ENCODE measurements at places on chromosomes 5 and 9. TPM values are rescaled to one million over a fixed set of nuclear protein-coding genes. Genes with fewer than 3 reads are reported as not detected.
A peak's percentile ranks its signal among the peaks of the same experiment; 100 is the strongest.

- no peaks in the 10 kb centered on the region for H3K36me3 ChIP-seq
- no peak overlapping the region for H3K4me3 ChIP-seq
- H3K27ac ChIP-seq, result no peak overlapping the region
- no peaks in the 10 kb centered on the region for H3K4me1 ChIP-seq
These were observed 83.5 kb upstream of the RIOK2 start for GRCh38 chr5:97266576-97266975.

DNA sequence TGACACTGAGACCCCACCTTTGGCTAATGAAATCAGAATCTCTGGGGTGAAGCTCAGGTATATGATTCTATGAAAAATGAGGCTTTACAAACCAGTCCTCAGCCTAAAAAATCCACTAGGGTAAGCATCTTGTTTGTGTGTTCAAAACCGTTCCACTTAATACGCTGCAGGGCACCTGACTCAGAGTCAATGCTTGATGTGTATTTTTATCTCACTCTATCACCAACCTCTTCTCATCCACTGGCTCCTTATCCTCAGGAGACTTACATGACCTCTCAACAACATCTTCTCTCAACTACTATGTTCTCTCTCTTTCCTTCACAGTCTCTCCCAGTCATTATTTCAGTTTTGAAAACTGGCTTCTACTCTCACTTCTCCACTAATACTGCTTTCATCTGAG, 153.3 kb upstream of the KCNN2 start:
- DNase-seq, result no peak
- H3K36me3 ChIP-seq, result no peaks in the 10 kb centered on the region
- H3K4me3 ChIP-seq, result no peak overlapping the region
- H3K27me3 ChIP-seq, result no peaks in the 10 kb centered on the region

GRCh38 chr5:16866795-16867576, 69.1 kb downstream of the MYO10 start:
- H3K27ac ChIP-seq, result no peak overlapping the region
- H3K4me1 ChIP-seq, result peaks cover 45% of the 10 kb centered on the region
- no peaks in the 10 kb centered on the region for H3K27me3 ChIP-seq
- no peak overlapping the region for H3K4me3 ChIP-seq
- peaks cover 3% of the 10 kb centered on the region for H3K36me3 ChIP-seq

DNA sequence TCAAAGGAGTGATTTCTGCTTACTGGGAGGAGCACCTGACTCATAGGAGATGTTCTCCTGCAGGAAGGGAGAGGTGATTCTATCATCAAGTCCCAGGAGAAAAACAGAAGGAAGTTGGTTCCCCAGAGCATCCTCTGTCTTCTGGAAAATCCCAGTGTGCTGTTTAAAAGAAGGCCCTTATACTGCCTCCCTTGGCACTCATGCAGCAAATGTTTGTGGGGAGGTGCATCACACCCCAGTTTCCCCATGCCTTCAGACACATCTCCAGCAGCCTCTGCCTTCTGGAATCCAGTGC, 63.1 kb downstream of the PPARGC1B start:
- no peaks in the 10 kb centered on the region for H3K4me1 ChIP-seq
- H3K27me3 ChIP-seq, result no peaks in the 10 kb centered on the region
- H3K4me3 ChIP-seq, result no peak overlapping the region
- no peaks in the 10 kb centered on the region for H3K36me3 ChIP-seq
- no peak for DNase-seq
- no peak overlapping the region for H3K27ac ChIP-seq

GRCh38 chr9:104850786-104851545, 77.0 kb downstream of the ABCA1 start:
- H3K27me3 ChIP-seq, result no peaks in the 10 kb centered on the region
- peak overlapping the region; percentile 19 for H3K27ac ChIP-seq
- peaks cover 23% of the 10 kb centered on the region for H3K4me1 ChIP-seq
- DNase-seq, result no peak
- H3K4me3 ChIP-seq, result no peak overlapping the region

DNA sequence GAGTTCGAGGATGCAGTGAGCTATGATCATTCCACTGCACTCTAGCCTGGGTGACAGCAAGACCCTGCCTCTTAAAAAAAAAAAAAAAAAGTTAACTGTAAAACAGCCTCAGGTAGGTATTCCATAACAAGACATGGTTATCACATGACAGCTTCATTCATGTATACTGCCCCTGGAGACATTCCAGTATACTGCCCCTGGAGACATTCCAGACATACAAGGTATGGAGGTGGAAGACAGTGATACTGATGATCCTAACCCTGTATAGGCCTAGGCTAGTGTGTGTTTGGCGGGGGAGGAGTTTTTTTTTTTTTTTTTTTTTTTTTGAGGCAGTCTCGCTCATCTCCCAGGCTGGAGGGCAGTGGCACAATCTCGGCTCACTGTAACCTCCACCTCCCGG, 105.5 kb downstream of the RICTOR start:
- no peak overlapping the region for H3K4me3 ChIP-seq
- H3K4me1 ChIP-seq, result no peaks in the 10 kb centered on the region

DNA sequence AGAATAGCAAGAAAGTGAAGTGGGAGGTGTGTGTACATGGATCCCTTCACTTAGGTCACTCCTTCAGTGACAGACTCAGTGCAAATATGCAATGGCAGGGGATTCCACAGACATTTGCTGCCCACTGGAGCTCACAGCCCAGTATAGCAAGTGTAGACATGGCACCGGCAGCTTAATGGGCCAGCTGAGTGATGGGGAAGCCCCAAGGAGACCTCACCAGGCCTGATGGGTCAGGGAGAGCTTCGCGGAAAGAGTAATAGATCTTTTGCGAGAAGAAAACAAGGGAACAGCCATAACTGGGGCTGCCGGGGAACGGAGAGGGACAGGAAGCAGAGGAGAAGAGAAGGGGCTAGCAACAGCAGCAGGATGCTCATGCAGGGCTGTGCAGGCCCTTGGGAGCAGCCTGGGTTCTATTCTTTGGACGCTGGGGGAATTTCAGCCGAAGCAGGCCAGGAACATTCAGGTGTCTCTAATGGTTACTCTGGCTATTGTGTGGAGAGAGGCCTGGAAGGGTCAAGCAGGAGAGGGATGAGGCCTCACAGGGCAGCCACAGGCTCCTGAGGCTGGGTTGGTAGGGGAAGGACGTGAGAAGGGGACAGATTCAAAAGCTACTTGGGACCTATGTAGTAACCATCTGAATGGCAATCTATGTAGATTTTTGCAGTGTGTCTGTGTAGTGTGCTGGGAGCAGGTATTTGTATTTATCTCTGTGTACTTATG, 27.0 kb downstream of the TCF7 start:
- H3K27ac ChIP-seq, result no peak overlapping the region
- peak; percentile 13 for DNase-seq
- peaks cover 24% of the 10 kb centered on the region for H3K4me1 ChIP-seq
- H3K4me3 ChIP-seq, result no peak overlapping the region
- H3K27me3 ChIP-seq, result no peaks in the 10 kb centered on the region
- peaks cover 60% of the 10 kb centered on the region for H3K36me3 ChIP-seq

- no peaks in the 10 kb centered on the region for H3K4me1 ChIP-seq
- no peaks in the 10 kb centered on the region for H3K36me3 ChIP-seq
- no peaks in the 10 kb centered on the region for H3K27me3 ChIP-seq
- no peak overlapping the region for H3K4me3 ChIP-seq
- no peak overlapping the region for H3K27ac ChIP-seq
- DNase-seq, result no peak
These were observed 309.8 kb downstream of the IRX2 start for GRCh38 chr5:2441495-2442180.

DNA sequence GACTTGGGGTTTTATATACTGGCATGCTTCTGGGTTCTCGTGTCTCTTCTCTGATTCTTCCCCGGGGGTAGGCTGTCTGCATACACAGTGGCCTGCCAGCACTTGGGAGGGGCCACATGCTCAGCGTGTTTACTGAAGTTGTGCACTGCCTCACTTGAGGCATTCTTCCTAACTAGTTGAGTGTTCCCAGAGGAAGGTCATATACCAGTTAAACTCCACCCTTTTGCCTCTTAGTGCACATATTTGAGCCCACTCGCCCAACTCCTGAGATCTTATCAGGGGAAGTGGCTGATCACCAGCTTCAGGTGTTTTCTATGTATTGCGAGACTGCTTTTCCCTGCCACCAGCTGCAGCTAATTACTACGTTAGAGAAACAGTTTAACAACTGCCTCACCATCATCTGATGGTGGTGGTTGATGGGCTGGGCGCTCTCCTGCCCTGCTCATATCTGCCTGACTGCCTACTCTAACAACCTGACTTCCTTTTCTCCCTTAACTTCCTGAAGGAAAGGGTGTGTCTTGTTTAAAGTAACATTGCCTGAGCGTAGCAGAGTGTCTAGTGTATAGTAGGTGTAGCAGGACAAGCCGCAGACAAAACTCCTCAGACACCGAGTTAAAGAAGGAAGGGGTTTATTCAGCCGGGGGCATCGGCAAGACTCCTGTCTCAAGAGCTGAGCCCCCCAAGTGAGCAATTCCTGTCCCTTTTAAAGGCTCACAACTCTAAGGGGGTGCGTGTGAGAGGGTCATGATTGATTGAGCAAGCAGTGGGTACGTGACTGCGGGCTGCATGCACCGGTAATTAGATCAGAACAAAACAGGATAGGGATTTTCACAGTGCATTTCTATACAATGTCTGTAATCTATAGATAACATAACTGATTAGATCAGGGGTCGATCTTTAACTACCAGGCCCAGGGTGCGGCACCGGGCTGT, 60.1 kb upstream of the CLINT1 start:
- no peak overlapping the region for H3K4me3 ChIP-seq
- H3K27ac ChIP-seq, result no peak overlapping the region

DNA sequence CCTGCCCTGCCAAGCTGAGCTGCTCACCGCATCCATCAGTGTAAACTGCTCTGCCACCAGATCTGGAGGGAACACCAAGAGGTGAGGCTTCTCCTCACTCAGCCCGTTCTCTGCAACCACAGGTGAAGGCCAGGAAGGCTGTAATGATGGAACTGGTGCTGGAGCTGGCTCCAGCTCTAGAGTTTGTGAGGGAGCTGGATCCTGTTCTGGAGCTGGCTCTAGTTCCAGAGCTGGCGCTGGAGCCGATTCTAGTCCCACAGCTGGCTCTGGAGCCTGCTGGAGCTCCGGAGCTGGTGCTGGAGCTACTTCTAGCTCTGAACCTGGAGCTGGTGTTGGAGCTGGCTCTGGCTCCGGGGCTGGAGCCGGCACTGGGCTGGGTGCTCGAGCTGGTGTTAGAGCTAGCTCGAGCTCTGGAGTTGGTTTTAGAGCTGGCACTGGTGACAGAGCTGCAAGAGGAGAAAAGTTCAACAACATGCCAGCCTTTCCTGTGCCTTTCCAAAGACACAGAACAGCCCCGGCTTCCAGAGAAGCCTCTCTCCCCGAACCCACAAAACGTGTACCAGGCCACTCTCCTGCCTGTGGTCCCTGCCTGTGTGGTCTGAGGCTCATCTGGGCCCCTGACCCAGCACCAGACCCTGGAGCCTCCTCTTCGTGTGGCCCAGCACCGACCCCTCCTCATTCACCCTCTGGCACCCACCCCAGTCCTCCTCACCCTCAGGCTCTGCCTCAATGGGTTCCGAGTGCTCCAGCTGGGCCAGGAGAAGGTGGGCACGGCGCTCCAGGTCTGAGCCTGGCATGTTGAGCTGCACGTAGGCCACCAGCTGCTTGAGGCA, 12.9 kb downstream of the RALGDS start:
- no peaks in the 10 kb centered on the region for H3K27me3 ChIP-seq
- peaks cover 15% of the 10 kb centered on the region for H3K36me3 ChIP-seq

DNA sequence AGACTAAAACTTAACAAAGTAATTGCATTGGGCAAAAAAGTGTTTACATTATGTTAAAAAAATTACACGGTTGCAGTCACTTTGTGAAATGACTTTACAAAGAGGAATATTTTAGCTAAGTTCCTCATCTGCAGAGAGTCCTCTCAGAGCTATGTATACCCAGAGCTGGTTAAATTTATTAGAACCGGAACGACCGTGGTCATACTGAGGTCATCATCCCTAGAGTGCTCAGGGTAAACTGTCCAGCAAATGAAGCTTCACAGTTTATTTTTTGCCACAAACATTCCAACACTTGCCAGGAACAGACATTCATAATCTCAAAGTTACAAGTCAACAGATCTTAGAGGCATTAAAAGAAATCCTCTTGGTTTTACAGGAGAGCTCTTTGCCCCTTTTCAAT, 897 bp downstream of the ROPN1L start:
- DNase-seq, result peak; percentile 84
- no peaks in the 10 kb centered on the region for H3K36me3 ChIP-seq
- H3K4me1 ChIP-seq, result peaks cover 16% of the 10 kb centered on the region
- peak overlapping the region; percentile 80 for H3K4me3 ChIP-seq
- H3K27ac ChIP-seq, result no peak overlapping the region

DNA sequence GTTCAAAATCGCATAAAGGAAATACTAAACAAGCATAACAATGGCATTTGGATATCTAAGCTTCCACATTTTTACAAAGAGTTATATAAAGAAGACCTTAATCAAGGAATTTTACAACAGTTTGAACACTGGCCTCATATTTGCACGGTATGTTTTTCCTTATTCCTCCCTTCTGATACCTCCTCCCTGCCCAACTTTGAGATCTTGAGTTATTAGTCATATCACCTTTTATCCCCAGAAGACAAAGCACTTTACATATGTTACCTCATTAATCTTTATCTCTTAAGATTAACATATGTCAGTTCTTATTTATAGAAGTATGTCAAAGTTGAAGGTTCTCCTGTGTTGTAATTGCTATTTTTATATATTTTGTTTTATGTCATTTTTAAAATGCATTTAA, 29.8 kb downstream of the TDRD7 start:
- H3K27ac ChIP-seq, result no peak overlapping the region
- H3K36me3 ChIP-seq, result no peaks in the 10 kb centered on the region
- no peak for DNase-seq
- H3K27me3 ChIP-seq, result no peaks in the 10 kb centered on the region
- H3K4me1 ChIP-seq, result no peaks in the 10 kb centered on the region
- no peak overlapping the region for H3K4me3 ChIP-seq

DNA sequence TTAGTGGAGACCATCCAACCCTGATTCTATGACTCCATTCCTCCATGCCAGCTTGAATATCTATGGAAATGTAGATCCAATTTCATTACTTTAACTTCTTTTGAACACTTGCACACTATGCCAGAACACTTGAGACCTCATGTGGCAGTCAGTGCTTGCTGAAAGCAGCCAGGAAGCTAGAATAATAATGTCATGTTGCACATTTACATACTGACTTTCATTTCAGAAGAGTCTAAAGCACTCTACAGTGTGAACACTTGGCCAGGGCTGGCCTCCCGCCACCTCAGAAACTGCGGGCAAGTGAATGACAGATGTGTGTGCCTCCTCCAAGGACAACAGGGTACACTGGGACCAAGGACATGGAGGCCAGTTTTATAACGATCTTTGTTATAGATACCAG, 97.3 kb downstream of the SLF1 start:
- H3K27me3 ChIP-seq, result no peaks in the 10 kb centered on the region
- no peak overlapping the region for H3K27ac ChIP-seq
- H3K36me3 ChIP-seq, result no peaks in the 10 kb centered on the region
- no peaks in the 10 kb centered on the region for H3K4me1 ChIP-seq

Gene FAM81B
- not detected for total RNA-seq

Gene CCDC180
- 6.2 TPM for total RNA-seq

Gene PAXX
- 16.6 TPM for total RNA-seq

Gene ADRB2
- 0.29 TPM for total RNA-seq

Gene GARIN3
- not detected for total RNA-seq

Gene FRRS1L
- 0.36 TPM for total RNA-seq

Data from osteoblast (primary cell).